ENCODE measurements at places on chromosomes 1 and 21. TPM values are rescaled to one million over a fixed set of nuclear protein-coding genes. Genes with fewer than 3 reads are reported as not detected.

The MCOLN2 gene
- total RNA-seq = 1.2 TPM

The RCC1 gene
- total RNA-seq = 88.4 TPM

The FNDC5 gene
- total RNA-seq = not detected

The RPE65 gene
- total RNA-seq = not detected

The FCRL6 gene
- total RNA-seq = not detected

The RAB3B gene
- total RNA-seq = 9.2 TPM

The TRIM58 gene
- total RNA-seq = 0.24 TPM

The OPTC gene
- total RNA-seq = not detected

The LAMB3 gene
- 1,900 TPM for total RNA-seq

The PTGER3 gene
- not detected for total RNA-seq

The SOX13 gene
- total RNA-seq = 6.0 TPM

The EXTL1 gene
- not detected for total RNA-seq

The F13B gene
- total RNA-seq = not detected

The RPS27 gene
- 1,885 TPM for total RNA-seq

The CGN gene
- 3.4 TPM for total RNA-seq

The RGS1 gene
- total RNA-seq = not detected

The SCP2 gene
- 88.2 TPM for total RNA-seq

The NBPF4 gene
- total RNA-seq = 0.24 TPM

The IGFN1 gene
- total RNA-seq = not detected

The AKIRIN1 gene
- total RNA-seq = 56.1 TPM

The TRIM17 gene
- total RNA-seq = 2.2 TPM

The FBLIM1 gene
- 74.6 TPM for total RNA-seq

The TDRD5 gene
- under 0.01 TPM for total RNA-seq

The UBIAD1 gene
- total RNA-seq = 7.2 TPM

The DCDC2B gene
- under 0.01 TPM for total RNA-seq

The HECTD3 gene
- total RNA-seq = 16.6 TPM

The VASH2 gene
- total RNA-seq = 0.24 TPM

The STYXL2 gene
- under 0.01 TPM for total RNA-seq

The C4BPA gene
- total RNA-seq = not detected

The GBP5 gene
- total RNA-seq = 1.2 TPM

The PDZK1IP1 gene
- total RNA-seq = 73.0 TPM

The LRRC8D gene
- 18.3 TPM for total RNA-seq

The ADAMTS1 gene
- 68.2 TPM for total RNA-seq

The SNIP1 gene
- total RNA-seq = 8.5 TPM

The IFI16 gene
- total RNA-seq = 65.9 TPM

The CYYR1 gene
- 1.1 TPM for total RNA-seq

The GCSAML gene
- not detected for total RNA-seq

The TMEM82 gene
- total RNA-seq = not detected

The KIF17 gene
- total RNA-seq = 1.7 TPM

The RUNX3 gene
- 0.85 TPM for total RNA-seq

The SPRR2B gene
- not detected for total RNA-seq

The PPFIA4 gene
- total RNA-seq = 14.0 TPM

The DPT gene
- not detected for total RNA-seq

The CYP4Z1 gene
- total RNA-seq = not detected

The SMIM1 gene
- 6.7 TPM for total RNA-seq

The UMODL1 gene
- not detected for total RNA-seq

The MROH7 gene
- not detected for total RNA-seq

The RGSL1 gene
- not detected for total RNA-seq

The LCE3E gene
- total RNA-seq = 0.48 TPM

The PADI2 gene
- total RNA-seq = 25.5 TPM

The FABP3 gene
- not detected for total RNA-seq

The COP1 gene
- total RNA-seq = 47.0 TPM

The ERICH3 gene
- not detected for total RNA-seq

The OR2L2 gene
- total RNA-seq = under 0.01 TPM
